ENCODE measurements at places on chromosomes 4 and X.

DNA sequence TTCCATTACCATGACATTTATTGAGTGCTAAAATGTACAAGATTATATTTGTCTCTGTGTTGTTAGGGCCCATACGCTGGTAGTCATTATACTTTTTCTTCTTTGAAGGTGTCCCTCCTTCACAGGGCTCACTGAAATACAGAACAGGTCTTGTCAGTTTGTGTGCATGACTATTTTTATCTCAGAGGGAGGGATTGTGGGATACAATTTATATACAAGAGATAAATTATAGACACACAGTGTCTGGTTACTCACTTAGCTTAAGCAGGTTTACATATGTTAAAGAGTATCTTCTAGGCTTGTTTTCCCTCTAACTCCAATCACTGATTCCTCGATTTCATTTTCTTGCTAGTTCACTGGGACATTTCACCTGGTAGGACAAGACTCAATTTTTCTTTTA is 143.3 kb upstream of the GUCY1A1 start:
- no peak for DNase-seq

GRCh38 chr4:110869114-110869513 is 246.2 kb upstream of the PITX2 start:
- DNase-seq: no peak

GRCh38 chrX:48835524-48836329 is at the start of gene PCSK1N:
Gene PCSK1N (minus strand): TSS chrX:48835610. CDS start chrX:48835532, 78 bp downstream.
- DNase-seq: peak; percentile 64

GRCh38 chr4:39181520-39181904 is 817 bp upstream of the WDR19 start:
- no peak for DNase-seq

- no peak for DNase-seq
Observed at GRCh38 chrX:33078273-33078672, 133.1 kb downstream of the DMD start.

- DNase-seq: no peak
Observed at GRCh38 chr4:90943311-90943710, 816.1 kb downstream of the CCSER1 start.

DNA sequence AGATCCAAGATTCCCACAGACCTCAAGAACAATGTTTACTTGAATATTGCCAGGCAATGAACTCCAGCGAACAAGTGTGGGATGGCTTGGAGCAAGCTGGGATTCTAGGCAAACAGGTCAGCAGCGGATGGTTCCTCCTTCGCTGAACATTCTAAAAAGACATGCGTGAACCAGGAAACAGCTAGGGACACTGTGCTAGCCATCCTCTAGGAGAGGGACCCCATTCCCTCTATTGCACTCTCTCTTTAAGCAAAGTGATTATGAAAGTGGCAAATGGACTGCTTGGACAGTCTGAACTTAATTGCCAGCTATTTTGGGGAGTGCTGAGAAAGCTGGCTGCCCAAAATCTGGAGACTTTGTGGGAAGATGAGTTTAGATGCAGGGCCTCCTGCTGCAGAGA is 29.9 kb upstream of the TEC start:
- DNase-seq: no peak

GRCh38 chr4:114226968-114227760 is 247.7 kb upstream of the ARSJ start:
- DNase-seq: no peak

GRCh38 chr4:19936476-19936875 is 315.2 kb upstream of the SLIT2 start:
- DNase-seq: no peak

GRCh38 chr4:107863850-107864371 is 39.2 kb downstream of the SGMS2 start:
- no peak for DNase-seq

GRCh38 chrX:25599061-25599460 is 539.1 kb upstream of the MAGEB18 start:
- DNase-seq: no peak

- no peak for DNase-seq
Observed at GRCh38 chr4:104262678-104263077, 232.0 kb downstream of the CXXC4 start.

GRCh38 chrX:40145923-40146261 is 48.1 kb upstream of the BCOR start:
- no peak for DNase-seq

- no peak for DNase-seq
Observed at GRCh38 chr4:72513227-72513626, 55.8 kb downstream of the ADAMTS3 start.

DNA sequence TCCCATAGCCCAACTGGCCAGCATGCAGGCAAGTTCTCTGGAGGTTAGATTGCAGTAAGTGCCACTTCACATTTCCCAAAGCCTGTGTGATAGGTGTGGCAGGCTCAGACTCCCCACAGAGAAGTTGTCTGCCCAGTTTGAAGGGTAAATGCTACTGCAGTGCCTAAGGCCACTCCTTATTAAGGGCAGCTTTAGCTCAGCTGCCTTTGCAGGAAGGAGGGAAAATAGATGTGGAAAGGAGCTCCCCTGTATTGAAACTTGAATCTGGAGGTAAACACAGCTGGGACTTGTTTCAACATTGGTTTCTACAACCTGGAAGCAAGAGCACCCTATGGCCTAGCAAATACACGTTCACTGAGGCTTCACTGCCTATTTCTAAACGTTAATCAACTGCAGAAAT is 22.4 kb downstream of the NEXMIF start:
- DNase-seq: no peak

- no peak for DNase-seq
Observed at GRCh38 chr4:39792128-39792527, 94.2 kb downstream of the UBE2K start.

DNA sequence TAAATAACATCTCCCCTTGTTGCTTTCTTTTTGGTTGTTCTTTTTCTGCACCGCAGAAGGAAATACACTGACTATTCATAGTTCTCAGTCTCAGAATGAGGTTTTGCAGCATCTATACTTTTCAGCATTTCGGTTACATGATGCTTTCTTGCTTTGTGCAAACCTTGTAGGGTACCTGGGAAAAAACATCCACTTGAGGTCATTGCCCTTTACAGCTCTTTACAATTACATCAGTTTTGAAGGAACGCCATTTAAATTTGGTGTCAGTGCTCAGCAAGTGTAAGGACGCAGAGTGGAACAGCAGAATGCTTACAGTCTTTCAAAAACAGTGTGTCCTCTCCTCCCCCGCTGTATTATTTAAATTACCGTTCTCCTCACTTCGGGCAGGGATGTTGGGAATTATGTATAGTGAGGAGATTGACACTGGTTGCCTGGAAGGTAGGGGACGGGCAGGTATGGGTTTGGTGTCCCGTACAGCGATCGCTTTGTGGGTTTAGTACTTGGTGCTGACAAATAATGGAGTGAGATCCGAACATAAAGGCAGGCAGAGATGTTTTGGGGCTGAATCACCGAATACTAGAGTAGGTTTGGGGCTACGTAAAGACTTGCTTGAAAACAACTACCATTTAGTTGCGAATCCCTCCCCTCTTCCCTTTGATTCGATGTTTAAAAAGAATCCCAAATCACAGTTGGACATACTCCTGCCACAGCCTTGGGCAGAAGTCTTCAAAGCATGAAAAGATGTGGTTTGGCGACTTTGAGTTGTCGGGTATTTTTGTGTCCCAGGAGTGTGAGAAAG is 2.0 kb upstream of the NKX3-2 start:
- DNase-seq: no peak

GRCh38 chr4:106595906-106596305 is 227.3 kb upstream of the GIMD1 start:
- no peak for DNase-seq

- peak; percentile 68 for DNase-seq
Observed at GRCh38 chr4:70838666-70839588, 763 bp downstream of the GRSF1 start.

DNA sequence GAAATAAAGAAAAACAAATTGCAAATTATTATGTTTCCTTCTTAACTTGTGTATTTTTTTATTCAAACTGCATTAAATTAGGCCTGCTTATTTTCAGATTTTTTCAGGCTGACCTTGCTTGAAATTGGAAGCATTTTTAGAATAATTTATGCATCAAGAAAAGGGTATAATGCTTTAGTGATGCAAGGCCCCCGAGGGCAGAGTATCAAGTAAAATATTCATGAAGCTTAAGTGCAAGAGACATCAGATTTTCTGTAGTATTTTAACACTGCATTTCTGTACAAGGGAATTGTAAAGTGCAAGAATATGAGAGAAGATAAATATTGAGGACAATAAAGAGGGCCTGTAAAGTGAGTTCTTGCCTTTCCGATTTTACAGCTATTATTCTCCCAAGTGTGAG is 485.8 kb upstream of the ATOH1 start:
- no peak for DNase-seq

- DNase-seq: no peak
Observed at GRCh38 chrX:19563746-19564145, 48.4 kb upstream of the MAP3K15 start.

DNA sequence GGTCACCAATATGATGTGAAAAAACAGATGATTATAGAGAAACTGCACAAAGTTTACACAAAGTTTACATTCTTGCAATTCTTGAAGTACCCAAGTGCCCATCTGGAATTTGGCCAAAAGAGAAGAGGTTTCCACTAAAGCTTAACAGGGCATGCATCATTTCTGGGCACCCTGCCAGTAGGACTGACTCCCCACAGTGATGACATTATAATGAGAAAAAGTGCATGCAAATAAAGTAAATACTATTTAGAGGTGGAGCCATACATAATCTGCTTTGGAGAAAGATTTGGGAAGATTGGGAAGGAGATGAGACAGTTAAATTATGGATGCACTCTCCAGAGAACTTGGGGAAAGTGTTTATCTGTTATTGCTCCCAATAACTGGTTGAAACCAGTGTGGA is 93.7 kb upstream of the TRPC3 start:
- DNase-seq: no peak

GRCh38 chr4:14428125-14428524 is 574.2 kb upstream of the CPEB2 start:
- DNase-seq: no peak

GRCh38 chrX:72716766-72717165 is 2.7 kb upstream of the PHKA1 start:
- no peak for DNase-seq

- no peak for DNase-seq
Observed at GRCh38 chrX:21155916-21156315, 218.3 kb upstream of the CNKSR2 start.

DNA sequence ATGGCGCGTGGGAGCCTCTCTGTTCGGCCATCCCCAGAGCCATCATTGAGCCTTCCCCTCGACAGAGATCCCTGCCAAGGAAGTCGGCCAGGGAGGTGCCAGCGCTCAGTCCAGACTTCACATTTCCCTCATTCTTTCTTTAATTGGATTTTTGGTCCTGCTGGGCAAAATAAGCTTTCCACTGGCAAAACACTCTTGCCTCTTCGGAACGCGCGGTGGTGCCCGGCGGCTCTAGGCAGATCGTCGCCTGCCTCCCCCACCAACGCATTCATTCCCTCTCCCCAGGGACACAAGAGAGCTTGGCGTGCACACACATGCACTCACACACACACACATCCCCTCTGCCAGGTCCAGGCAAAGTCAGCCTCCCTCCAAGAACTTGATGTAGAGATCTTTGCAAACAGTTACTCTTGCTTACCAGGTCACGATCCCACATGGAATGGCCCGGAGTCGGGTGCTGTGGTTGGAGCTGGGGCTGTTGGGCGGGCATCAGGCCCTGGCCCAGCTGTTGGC is 257.1 kb downstream of the BCOR start:
- DNase-seq: no peak

DNA sequence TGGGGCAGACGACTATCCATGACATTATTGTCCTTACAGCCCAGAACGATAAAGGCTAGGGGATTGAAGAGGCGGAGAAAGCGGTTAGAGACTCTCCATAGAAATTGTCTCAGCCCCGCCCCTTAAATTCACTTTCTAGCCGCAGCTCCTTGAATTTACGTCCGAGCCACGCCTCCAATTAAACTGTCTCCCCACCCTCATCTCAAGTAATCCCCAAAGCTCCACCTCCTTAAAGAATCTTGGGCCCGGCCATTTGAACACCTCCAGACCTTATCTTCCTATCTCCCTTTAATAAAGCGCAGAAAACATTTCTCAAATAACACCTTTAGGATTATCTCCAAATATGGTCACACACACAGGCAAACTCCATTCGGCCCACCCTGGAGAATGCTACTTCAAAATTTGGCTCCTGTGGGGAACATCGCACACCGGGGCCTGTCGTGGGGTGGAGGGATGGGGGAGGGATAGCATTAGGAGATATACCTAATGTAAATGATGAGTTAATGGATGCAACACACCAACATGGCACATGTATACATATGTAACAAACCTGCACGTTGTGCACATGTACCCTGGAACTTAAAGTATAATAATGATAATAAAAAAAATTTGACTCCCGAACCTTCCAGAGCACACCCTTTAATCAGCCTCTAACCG is 7.2 kb upstream of the MAGIX start:
- peak; percentile 61 for DNase-seq

- DNase-seq: no peak
Observed at GRCh38 chr4:35938936-35939335, 305.4 kb downstream of the ARAP2 start.

- DNase-seq: no peak
Observed at GRCh38 chr4:170853422-170854021, 763.8 kb upstream of the AADAT start.

DNA sequence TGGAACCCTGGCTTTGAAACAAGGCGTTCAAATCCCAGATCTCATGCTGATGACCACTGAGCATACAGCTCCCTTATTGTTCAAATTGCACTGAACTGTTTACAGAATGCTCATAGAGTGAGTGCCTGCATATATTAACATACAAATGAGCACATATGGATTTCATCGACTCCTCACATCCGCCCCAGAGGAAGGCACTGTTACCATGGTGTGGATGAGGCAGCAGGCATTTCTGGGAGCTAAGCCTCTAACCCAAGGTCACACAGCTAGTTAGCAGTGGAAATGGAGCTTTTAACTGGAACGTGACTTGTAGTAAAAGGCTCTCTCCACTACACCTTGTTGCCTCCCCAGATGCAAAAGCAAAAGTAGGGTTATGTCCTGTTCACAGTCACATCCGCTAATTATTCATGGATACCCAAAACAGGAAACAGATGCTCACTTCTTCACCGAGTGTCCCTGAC is 289.7 kb downstream of the STK32B start:
- DNase-seq: no peak

- no peak for DNase-seq
Observed at GRCh38 chrX:131747173-131747572, 203.3 kb downstream of the OR13H1 start.

GRCh38 chrX:72062916-72063315 is 68.8 kb downstream of the RTL5 start:
- DNase-seq: no peak

DNA sequence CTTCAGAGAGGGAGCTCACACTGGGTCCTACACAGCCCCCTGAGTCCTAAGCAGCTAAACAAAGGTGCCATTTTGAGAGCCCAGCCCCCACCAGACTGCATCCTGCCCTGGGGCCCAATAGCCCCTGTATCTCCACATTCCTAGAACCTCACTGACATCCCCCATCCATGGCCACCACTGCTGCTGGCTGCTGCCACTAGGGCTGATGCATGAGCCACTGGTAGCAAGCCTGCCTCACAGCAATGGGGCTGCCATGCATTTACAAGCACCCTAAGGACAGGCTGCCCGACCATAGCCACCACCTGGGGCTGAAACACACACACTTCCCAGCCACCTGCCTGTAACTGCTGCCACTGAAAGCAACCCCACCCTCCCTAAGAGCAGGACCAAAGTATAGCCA is 26.5 kb upstream of the TRO start:
- DNase-seq: no peak

GRCh38 chr4:118799231-118799942 is 36.5 kb downstream of the SEC24D start:
- DNase-seq: no peak

Measured in CD4-positive, alpha-beta T cell treated with Interleukin-21 for 1 hour (primary cell).